Left renal cortex interstitium (tissue), 4 donors: ENCODE measurements at places on chromosomes 6 and 20. TPM values are rescaled to one million over a fixed set of nuclear protein-coding genes. Genes with fewer than 3 reads are reported as not detected.

NDUFAF4 gene
- 36.0 TPM for polyA plus RNA-seq

NKAIN4 gene
- 42.0 TPM for polyA plus RNA-seq

KIF25 gene
- 0.41 TPM for polyA plus RNA-seq

CCN6 gene
- polyA plus RNA-seq, result 1.8 TPM

SASH1 gene
- 28.4 TPM for polyA plus RNA-seq

ZFP57 gene
- not detected for polyA plus RNA-seq

CYP39A1 gene
- 8.2 TPM for polyA plus RNA-seq

FRMD1 gene
- 12.2 TPM for polyA plus RNA-seq

OTOR gene
- polyA plus RNA-seq, result 0.11 TPM

UST gene
- 12.6 TPM for polyA plus RNA-seq

GPX5 gene
- polyA plus RNA-seq, result not detected

PRR18 gene
- polyA plus RNA-seq, result 0.40 TPM

CRISP3 gene
- 0.49 TPM for polyA plus RNA-seq

BCLAF1 gene
- polyA plus RNA-seq, result 202 TPM

NRN1 gene
- 7.7 TPM for polyA plus RNA-seq

C20orf204 gene
- polyA plus RNA-seq, result 1.8 TPM
